ENCODE measurements at places on chromosomes 6 and 20.

DNA sequence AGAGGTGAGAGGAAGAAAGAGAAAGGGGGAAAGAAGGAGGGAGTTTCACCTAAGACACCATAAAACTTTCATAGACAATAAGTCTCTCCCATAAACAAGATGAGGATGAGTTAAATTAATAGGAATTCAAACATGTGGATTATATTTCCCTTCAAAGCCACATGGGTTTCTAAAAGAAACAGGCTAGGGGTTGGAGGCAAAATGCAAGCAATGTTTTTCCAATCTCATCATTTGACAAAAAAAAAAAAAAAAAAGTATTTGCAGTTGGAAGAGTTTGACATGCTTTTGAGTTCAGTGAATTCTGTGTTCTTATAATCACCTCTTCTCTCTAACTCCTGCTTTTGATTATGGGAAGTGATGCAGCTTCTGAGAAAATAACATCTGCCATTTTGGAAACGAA is 286.5 kb upstream of the PRND start:
- no peaks in the 10 kb centered on the region for H3K36me3 ChIP-seq
- no peak for DNase-seq
- no peaks in the 10 kb centered on the region for H3K27me3 ChIP-seq
- H3K27ac ChIP-seq = no peak overlapping the region

DNA sequence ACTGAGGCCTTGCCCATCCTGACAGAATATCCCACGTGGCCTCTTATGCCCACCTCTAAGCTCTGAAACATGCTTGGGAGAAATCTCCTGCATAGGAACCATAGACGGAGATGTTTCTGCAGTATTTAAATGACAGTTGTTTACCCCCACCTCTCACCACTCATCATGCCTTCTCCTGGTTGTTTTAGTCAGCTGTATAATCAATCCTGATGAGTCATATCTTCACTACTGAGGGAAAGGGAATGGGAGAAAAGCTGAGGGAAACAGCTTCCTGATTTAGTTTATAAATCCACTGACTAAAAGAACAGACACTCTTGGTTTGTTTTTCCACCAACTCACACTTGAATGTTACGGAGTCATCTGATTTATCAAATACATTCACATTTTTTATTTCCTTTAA is 113.2 kb upstream of the TENT5A start:
- H3K4me3 ChIP-seq = no peak overlapping the region
- H3K36me3 ChIP-seq = no peaks in the 10 kb centered on the region
- no peaks in the 10 kb centered on the region for H3K27me3 ChIP-seq

DNA sequence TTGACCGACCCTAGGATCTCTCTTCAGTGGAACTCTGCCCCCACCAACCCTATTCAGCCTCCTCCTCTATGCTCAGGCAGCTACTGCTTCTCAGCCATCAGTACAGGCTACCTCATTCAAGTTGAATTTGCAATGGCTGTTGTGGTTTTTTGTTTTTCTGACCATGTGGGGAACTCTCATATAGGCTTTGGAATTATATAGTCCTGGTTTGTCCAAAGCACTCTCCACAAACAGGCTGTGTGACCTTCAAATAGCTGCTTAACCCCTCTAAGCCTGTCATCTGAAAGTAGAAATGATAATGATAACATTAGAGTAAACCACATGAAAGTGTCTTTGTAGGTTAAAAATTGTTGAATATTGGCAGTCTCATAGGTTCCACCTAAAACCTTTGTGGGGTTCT is 80.3 kb downstream of the UNC5CL start:
- no peaks in the 10 kb centered on the region for H3K4me1 ChIP-seq
- no peak for DNase-seq
- H3K36me3 ChIP-seq = no peaks in the 10 kb centered on the region
- no peak overlapping the region for H3K27ac ChIP-seq

- no peaks in the 10 kb centered on the region for H3K27me3 ChIP-seq
- H3K4me1 ChIP-seq = no peaks in the 10 kb centered on the region
- no peak overlapping the region for H3K27ac ChIP-seq
Measured at GRCh38 chr6:165692106-165692653, 29.1 kb upstream of the PDE10A start.

Data from adrenal gland (tissue), 19 donors.